Lower lobe of right lung (tissue), 2 donors: ENCODE measurements at places on chromosomes 1 and 21. TPM values are rescaled to one million over a fixed set of nuclear protein-coding genes. Genes with fewer than 3 reads are reported as not detected.

GRCh38 chr1:118963456-118964430 lies 24.4 kb downstream of the TBX15 start:
- H3K4me1 ChIP-seq = no peaks in the 10 kb centered on the region
- no peaks in the 10 kb centered on the region for H3K27me3 ChIP-seq
- no peak overlapping the region for H3K4me3 ChIP-seq
- no peak for DNase-seq
- H3K27ac ChIP-seq = no peak overlapping the region

- no peaks in the 10 kb centered on the region for H3K27me3 ChIP-seq
- DNase-seq = no peak
- no peaks in the 10 kb centered on the region for H3K4me1 ChIP-seq
- H3K4me3 ChIP-seq = no peak overlapping the region
- no peak overlapping the region for H3K27ac ChIP-seq
These were observed 23.1 kb upstream of the DNASE2B start for GRCh38 chr1:84374991-84375696.

GRCh38 chr1:46621930-46622329 lies 5.3 kb upstream of the MOB3C start:
- H3K36me3 ChIP-seq = no peaks in the 10 kb centered on the region
- no peak for DNase-seq
- H3K27ac ChIP-seq = no peak overlapping the region
- peaks cover 8% of the 10 kb centered on the region for H3K4me1 ChIP-seq
- no peak overlapping the region for H3K4me3 ChIP-seq

DNA sequence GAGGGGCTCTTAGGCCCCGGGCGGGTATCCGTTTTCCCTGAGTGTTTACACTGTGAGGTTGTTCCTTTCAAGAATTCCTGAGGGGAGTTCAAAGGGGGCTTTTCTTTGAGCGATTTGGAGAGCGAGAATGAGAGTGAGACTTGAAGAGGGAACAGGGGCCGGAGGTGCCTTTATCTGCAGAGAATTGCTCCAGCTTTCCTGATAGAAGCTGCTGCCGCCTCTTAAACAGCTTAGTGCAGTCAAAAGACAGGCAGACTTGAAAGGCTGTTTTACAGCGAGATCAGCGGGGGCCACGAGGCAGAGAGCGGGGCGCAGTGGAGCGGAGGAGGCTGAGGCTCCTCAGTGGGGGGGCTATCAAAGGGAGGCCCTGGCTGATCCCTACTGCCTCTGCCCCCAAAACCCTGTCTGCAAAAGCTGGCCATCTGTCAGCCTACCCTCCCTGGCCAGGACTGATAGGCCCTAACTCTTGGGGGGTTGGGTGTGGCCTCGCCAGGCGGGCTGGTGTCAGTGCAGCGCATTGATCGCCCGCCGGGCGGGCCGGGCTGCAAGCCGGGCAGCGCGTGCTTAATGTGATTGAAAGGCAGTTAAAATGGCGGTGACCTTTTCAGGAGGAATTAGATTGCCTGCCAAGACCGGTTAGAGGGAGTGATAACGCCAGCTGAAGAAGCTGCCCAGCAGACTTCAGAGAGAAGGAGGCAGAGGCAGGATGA lies 36.4 kb downstream of the TMEM53 start:
- no peak overlapping the region for H3K4me3 ChIP-seq
- no peak for DNase-seq
- peaks cover 21% of the 10 kb centered on the region for H3K4me1 ChIP-seq
- H3K36me3 ChIP-seq = peaks cover 95% of the 10 kb centered on the region
- H3K27me3 ChIP-seq = no peaks in the 10 kb centered on the region

DNA sequence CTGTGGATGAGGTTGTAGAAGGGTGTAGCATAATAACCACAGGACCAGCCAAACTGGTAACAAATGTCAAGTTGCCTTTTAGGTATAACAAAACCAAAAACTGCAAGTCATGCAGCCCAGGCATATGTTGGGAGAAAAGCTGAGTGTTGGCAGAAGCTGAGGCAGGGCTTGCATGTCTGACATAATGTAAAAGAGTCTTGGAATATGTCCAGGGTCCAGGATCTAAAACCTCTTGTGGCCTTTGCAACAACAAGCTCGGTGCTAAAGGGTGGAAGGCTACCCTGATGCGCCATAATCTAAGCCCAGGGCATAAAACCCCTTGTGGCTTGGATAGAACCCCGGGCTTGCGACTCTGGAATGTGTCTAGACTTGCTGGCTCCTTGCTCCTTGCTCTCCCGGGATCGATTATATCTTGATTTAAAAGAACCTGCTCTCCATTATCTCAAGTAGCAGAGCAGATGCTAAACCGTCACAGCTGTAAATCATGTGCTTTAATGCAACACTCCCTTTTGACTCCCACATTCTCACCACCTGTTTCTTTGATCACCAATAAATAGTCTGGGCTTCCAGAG lies 26.5 kb upstream of the SLC35A3 start:
- H3K4me3 ChIP-seq = no peak overlapping the region
- no peaks in the 10 kb centered on the region for H3K27me3 ChIP-seq
- no peak for DNase-seq
- H3K4me1 ChIP-seq = no peaks in the 10 kb centered on the region
- no peaks in the 10 kb centered on the region for H3K36me3 ChIP-seq
- H3K27ac ChIP-seq = no peak overlapping the region

DNA sequence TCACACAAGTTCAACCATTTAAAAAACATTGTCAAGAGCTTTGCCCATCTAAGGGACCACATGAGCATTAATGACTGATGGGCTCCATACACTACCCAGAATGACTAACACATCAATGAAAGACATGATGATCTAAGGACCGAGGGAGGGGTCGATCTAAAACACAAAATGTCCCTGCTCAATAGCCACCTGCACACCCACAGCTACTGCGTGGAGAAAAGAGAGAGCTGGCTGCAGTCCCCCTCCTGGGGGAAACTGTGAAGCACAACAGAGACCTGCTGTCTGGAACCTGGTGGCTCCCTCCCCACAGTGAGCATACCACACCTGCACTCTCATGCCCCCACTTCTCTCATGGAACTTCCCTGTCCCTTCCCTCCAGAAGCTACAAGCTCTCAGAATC lies 130.1 kb upstream of the ERG start:
- no peak for DNase-seq
- no peak overlapping the region for H3K27ac ChIP-seq
- no peaks in the 10 kb centered on the region for H3K27me3 ChIP-seq

GRCh38 chr1:162327144-162327787 lies 49.4 kb downstream of the SPATA46 start:
- no peaks in the 10 kb centered on the region for H3K4me1 ChIP-seq
- H3K4me3 ChIP-seq = no peak overlapping the region
- no peak for DNase-seq
- no peaks in the 10 kb centered on the region for H3K27me3 ChIP-seq
- H3K27ac ChIP-seq = no peak overlapping the region
- H3K36me3 ChIP-seq = no peaks in the 10 kb centered on the region

Gene DCAF8
- total RNA-seq = 114 TPM

Gene ZNF326
- 16.1 TPM for total RNA-seq

Gene TEX38
- not detected for total RNA-seq

Gene CFAP141
- total RNA-seq = 2.8 TPM

Gene AGRN
- total RNA-seq = 114 TPM

DNA sequence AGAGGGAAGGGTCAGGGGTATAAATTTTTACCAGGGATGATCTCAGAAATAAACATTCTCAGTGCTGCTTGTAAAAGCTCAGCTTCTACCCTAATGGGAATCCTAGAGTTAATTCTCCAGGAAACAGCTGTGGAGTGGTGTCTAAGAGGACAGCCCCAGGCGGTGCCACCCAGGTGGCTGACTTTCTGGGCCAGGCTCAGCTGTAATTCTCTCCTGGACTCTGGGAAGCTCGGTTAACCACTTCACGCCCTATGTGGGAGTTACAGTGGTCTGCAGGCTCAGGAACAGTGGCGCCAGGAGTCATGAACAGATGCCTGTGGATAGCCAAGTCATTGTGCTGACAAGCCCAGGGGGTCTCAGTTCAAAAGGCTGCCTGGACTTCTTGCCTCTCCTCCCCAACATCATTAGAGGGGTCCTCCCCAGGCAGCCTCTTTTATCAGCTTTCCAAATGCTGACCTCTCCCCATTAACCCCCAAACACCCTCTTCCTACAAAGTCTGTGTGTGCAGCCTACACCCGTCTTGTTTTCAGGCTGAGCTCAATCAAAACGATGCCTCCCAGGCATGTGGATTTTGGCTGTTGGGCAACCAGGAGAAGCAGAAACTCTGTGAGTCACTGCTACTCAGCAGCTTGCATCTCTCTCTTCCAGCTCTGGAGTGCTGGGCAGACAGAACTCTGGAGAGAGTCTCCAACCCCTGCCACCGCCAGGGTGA lies 1.2 kb downstream of the HHIPL2 start:
- H3K4me3 ChIP-seq = no peak overlapping the region
- no peaks in the 10 kb centered on the region for H3K4me1 ChIP-seq
- peaks cover 10% of the 10 kb centered on the region for H3K27me3 ChIP-seq
- DNase-seq = no peak
- no peaks in the 10 kb centered on the region for H3K36me3 ChIP-seq
- H3K27ac ChIP-seq = no peak overlapping the region

DNA sequence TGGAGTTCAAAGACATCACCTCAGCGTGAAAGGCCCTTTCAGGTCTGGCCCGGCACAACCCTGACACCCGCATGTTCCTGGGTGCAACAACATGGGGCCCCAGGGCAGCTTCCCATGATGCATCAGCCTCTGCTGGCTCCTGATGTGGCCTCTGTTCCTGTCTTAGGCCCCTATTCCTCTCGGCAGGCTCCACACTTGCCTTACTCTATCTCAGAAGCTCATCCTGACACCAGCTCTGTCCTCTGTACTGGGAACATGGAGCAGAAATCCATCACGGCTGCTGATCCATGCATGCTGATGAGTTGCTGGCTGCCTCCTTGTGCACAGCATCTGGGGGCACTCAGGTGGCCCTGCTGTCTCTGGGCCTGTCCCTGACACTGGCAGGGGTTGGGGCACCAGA lies 74.6 kb downstream of the ADARB1 start:
- peaks cover 25% of the 10 kb centered on the region for H3K36me3 ChIP-seq
- no peak for DNase-seq
- no peak overlapping the region for H3K4me3 ChIP-seq

GRCh38 chr1:177925006-177925405 lies 44.9 kb downstream of the SEC16B start:
- H3K36me3 ChIP-seq = peaks cover 6% of the 10 kb centered on the region
- H3K27me3 ChIP-seq = no peaks in the 10 kb centered on the region
- DNase-seq = no peak
- H3K4me3 ChIP-seq = no peak overlapping the region
- H3K27ac ChIP-seq = no peak overlapping the region

- H3K36me3 ChIP-seq = peaks cover 100% of the 10 kb centered on the region
- no peaks in the 10 kb centered on the region for H3K27me3 ChIP-seq
- no peaks in the 10 kb centered on the region for H3K4me1 ChIP-seq
- no peak overlapping the region for H3K4me3 ChIP-seq
- no peak overlapping the region for H3K27ac ChIP-seq
These were observed 20.8 kb downstream of the SCYL3 start for GRCh38 chr1:169872906-169873305.

Gene VSIG8
- 0.35 TPM for total RNA-seq

Gene KPRP
- total RNA-seq = not detected

Gene AGBL4
- 2.1 TPM for total RNA-seq

Gene CD1E
- 2.6 TPM for total RNA-seq

- peaks cover 10% of the 10 kb centered on the region for H3K4me1 ChIP-seq
- no peaks in the 10 kb centered on the region for H3K27me3 ChIP-seq
- DNase-seq = no peak
- H3K4me3 ChIP-seq = peak overlapping the region; percentile 43
- H3K36me3 ChIP-seq = no peaks in the 10 kb centered on the region
These were observed 1.4 kb downstream of the PLA2G5 start for GRCh38 chr1:20071416-20071815.

DNA sequence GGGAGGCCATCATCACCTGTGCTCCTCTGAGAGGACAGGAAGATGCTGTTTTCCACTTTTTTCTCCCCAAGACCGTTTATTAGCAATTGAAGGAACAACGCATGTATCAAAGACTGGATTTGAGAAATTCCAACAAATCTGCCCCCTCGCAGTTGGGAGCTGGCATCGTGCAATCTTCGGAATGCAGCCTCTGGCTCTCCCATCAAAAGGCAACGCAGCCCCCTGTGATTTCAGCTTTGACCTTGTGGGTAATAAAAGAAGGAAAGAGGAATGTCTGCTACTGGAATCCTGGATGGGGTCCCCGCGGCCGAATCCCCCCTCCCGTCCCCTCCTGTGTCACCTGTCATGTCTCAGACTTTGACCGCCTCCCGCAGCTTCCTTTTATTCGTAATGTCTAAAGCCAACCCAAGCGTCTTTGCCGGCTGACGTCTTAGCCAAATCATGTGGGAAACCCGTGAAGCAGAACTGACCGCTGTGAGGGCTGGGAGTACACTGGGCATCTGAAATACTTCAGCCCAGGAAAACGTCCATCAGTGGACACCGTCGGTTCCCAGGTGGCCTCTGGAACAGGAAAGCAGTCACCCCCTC lies 101.5 kb downstream of the WDR4 start:
- peaks cover 12% of the 10 kb centered on the region for H3K4me1 ChIP-seq
- peak; percentile 39 for DNase-seq
- no peak overlapping the region for H3K4me3 ChIP-seq
- no peak overlapping the region for H3K27ac ChIP-seq
- H3K36me3 ChIP-seq = no peaks in the 10 kb centered on the region
- H3K27me3 ChIP-seq = no peaks in the 10 kb centered on the region

DNA sequence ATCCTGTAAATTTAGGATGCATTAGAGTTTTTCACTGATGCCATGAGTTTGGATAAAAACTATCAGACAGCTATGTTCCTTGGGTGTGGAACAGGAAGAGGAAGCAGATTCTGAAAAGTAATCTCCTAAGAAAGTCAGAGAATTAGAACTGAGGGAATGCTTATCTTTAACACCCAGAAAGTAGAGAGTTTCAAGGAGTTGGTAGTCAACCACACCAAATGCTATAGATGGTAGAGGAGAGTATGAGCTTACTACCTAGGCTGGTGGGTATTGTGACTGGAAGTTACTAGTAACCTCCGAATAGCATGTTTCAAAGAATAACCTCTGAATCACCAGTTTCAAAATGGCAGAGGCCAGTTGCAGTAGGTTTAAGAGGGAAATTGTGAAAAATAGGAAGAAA lies 288.0 kb downstream of the HMCN1 start:
- no peak overlapping the region for H3K4me3 ChIP-seq
- H3K4me1 ChIP-seq = no peaks in the 10 kb centered on the region
- no peak for DNase-seq
- H3K27me3 ChIP-seq = no peaks in the 10 kb centered on the region
- H3K27ac ChIP-seq = no peak overlapping the region
- H3K36me3 ChIP-seq = no peaks in the 10 kb centered on the region

- H3K4me1 ChIP-seq = no peaks in the 10 kb centered on the region
- no peak for DNase-seq
- H3K27ac ChIP-seq = no peak overlapping the region
- H3K4me3 ChIP-seq = no peak overlapping the region
These were observed 118.0 kb upstream of the PLPPR4 start for GRCh38 chr1:99146129-99146848.

DNA sequence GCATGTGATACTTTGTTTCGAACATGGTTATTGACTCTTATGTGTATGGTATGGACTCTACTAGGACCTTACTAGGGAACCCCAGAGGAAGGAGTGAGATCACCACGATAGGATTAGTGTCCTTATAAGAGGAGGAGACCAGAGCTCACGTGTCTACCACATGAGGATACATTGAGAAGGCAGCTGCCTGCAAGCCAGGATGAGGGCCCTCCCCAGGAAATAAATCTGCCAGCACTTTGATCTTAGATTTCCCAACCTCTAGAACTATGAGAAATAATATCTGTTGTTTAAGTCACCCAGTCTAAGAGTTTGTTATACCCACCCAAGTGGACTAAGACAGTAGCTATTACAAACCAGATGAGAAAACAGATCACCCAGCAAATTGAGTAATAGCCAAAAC lies 559.3 kb upstream of the USP24 start:
- H3K4me3 ChIP-seq = no peak overlapping the region
- no peak overlapping the region for H3K27ac ChIP-seq
- no peak for DNase-seq
- H3K4me1 ChIP-seq = no peaks in the 10 kb centered on the region
